NCI-H2029 (cell line): ENCODE measurements at places on chromosomes 4 and X.

DNA sequence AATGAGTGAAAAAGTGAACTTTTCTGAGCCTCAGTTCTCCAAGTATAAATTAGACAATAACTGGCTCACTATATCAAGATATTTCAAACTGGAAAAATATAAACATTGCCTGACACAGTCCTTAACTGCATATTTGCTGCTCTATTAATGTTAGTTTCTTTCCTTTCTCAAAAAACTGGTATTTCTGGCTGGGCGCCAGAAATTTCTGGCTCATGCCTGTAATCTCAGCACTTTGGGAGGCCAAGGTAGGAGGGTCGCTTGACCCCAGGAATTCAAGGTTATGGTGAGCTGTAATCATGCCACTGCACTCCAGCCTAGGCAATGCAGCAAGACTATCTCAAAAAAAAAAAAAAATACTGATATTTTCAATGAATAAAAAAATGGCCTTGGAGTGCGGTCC is 227.0 kb downstream of the MAGEB17 start:
- DNase-seq: no peak

DNA sequence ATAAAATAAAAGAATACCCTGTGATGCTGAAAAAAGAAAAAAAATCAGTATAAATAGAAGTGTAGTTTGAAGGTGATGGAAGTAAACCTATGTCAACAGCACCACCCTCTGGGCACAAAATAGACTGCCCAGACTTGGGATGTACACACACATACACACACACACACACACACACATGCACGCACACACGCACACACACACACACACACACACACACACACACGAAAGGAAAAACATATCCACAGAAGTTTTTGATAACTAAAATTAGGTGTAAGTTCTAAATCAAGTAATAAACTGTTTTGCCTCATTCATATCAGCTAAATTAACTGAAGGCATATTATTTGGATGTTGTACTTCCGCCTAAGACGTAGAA is 40.5 kb downstream of the ANXA5 start:
- no peak for DNase-seq

GRCh38 chr4:178823673-178824295 is 1381.5 kb upstream of the AGA start:
- DNase-seq: no peak

DNA sequence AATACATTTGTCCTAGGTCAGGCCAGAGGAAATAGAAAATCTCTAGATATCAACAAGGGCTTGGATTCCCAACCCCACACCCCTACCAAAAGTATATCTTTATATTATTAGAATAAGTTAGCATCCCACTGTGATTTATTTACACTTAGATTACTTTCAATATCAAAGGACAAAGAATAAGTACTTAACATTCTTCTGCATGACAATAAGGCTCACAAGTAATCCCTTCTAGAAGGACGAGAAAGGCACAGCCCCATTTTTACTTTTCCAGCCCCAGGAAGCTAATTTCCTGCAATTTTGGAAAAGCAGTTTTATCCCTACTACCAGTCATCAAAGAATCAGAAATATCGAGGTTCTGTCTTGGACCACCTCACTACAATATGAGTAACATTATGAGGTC is 14.1 kb upstream of the SLITRK2 start:
- DNase-seq: no peak

DNA sequence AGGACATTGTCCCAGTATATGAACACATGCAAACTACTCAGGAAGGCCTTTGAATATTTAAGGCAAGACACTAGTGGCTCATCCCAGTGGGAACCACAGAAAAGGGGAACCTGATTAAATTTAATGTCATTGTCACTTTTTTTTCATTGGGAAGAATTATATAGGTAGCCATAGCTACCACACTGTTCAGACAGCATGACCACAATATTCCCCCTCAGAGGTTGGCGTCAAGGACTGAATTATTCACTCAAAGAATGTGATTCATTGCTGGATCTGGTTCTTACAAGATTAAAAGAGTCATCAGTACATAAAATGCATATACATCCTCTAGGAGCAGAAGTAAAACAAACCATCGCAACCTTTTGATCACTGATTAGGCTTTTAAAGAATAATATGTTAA is 92.0 kb upstream of the SMARCAD1 start:
- DNase-seq: no peak

- no peak for DNase-seq
Measured at GRCh38 chrX:13167481-13168231, 123.2 kb upstream of the FAM9C start.

- peak; percentile 64 for DNase-seq
Measured at GRCh38 chr4:168221301-168221700, 97.3 kb downstream of the DDX60 start.

DNA sequence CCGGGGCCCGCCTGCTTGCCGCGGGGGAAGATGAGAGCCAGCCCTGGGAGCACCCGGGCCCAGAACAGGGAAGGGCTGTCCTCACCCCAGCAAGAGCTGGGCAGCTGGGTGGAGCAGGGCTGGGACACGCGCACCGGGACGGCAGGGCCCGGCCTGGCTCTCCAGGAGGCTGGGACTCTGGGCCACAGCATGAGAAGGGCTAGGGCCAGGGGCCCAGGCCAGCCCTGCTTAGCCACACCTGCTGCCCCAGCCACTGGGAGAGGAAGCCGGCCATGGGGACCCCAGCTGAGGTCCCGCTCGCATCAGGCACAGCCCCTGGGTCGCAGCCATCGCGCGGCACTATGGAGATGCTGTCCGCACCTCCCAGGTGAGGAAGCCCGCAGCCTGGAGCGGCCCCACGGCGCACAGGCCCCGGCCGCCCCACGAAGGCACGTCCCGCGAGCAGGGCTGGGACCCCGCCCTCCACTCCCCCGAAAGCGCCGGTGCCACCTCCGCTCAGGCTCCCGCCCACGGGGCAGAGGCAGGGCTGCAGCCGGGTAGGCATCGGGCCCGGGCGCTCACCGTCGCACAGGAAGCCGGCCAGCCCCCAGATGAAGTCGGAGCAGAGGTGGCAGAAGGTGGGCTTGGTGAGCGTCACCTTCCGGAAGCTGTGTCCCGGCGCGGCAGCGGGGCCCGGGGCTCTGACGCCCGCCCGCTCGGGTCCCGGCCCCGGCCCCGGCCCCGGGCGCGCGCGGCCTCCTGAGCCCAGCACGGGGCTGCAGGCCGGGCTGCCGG is 531 bp downstream of the DGKQ start:
- DNase-seq: no peak

DNA sequence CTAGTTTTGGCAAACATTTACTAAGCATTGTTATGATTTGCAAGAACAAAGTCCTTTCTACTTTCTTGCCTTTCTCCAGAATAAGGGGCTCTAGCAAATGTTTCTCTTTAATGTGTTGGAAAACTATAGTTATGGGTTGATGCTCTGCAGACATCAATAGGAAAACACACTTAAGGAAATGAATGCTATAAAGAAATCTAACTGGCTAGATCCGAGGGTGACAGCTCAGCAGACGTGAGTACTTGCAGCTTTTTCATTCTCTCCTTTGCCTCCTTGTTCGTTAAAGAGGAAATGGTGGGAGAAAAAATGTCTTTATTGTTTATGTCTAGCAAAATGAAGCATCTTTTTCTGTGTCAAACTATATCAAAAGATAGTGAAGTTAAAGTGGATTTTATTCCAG is 6.3 kb downstream of the GUCY1B1 start:
- no peak for DNase-seq

DNA sequence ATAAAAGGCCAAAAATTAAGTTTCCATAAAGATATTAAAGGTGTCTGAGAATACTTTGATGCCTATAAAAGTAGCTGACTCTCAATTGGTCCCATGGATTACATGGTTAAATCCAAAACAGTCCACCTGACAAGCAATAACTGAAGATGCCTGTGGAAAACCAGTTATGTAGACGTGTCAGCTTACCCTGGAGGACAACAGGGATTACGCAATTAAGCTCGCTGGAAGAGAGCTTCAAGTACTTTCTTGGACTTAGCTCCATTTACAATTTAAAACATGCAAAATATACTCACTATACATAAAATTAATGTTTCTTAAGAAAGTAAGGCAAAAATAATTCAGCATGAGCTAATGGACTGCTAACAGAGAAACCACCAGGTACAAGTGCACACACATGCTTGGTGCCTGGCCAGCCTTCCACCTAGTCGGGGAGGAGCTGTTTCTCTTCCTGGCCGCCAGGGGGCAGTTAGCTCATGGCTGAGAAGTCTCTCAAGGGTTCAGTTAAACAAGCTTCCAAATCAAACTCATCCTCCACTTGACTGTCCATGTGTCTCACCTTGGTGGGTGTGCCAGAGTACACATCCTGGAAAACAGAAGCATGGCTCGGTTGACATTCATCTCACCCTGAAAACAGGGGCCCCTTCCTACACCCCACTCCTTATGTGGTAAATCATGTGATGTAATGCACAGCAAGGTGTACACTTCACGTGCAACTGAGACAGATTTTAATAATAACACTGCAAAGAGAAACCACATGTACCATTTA is 9.2 kb upstream of the FAM53A start:
- DNase-seq: peak; percentile 90

DNA sequence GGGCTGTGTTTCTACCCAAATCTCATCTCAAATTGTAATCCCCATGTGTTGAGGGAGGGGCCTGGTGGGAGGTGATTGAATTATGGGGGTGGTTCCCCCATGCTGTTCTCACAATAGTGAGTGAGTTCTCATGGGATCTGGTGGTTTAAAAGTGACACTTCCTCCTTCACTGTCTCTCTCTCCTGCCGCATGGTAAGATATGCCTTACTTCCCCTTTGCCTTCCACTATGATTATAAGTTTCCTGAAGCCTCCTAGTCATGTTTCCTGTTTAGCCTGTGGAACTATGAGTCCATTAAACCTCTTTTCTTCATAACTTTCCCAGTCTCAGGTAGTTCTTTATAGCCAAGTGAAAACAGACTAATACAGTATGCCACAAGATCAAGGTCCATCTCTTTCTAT is 70.0 kb upstream of the MSX1 start:
- no peak for DNase-seq

DNA sequence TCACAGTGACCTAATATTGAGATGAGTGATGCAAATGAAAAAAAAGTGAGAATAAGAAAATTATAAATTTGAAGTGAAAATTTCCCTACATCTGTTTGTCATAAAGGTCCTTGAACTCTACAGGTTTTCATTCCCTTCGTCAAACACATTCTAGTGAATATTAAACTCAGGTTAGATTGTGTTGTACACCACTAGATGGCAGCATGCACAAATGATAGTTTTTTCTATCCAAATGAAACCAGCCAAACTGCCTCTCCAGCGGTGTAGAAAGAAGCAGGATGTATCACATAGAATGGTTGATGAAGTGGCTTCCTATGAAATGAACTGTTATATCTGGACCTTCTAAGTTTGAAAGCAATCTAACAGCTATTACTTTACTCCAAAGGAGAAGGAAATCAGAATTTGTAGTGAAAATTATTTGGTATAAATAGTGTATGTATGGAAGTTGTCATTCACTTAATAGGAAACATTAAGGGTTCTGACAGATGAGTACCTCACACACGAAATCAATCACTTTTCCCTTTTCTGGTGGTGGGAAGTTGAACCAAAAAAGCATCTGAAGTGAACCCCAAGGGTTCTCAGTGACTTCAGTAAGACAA is 382.7 kb downstream of the UNC5C start:
- peak; percentile 63 for DNase-seq

DNA sequence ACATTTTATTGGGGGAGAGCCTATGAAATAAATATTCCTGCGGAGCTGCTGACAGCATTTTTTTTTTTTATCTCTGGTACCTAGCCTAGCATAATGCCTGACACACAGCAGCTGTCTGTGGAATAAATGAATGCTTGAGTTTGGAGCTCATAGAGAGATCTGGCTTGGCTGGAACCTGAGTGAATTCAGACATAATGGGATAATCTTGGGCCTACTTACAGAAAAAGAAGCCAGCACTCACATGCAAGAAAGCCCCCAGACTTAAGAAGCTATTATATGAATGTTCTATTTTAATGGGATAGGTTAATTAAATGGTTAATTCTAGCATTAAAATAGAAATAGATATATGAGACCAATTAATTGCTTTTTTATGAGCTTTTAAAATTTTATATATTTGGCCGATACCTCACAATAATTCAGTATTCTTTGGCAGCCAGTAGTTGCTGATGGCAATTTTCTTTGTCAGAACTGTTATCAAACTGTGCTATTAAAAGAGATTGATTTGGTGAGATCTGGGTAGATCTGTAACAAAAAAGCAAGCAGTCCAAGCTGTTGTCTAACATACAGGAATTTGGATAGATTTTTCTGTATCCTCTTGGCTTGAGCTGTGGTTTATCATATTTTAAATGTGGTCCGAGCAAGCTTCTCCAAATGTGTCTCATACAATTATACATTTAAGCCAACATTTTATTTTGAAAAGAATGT is 654.2 kb downstream of the PCDH7 start:
- no peak for DNase-seq

DNA sequence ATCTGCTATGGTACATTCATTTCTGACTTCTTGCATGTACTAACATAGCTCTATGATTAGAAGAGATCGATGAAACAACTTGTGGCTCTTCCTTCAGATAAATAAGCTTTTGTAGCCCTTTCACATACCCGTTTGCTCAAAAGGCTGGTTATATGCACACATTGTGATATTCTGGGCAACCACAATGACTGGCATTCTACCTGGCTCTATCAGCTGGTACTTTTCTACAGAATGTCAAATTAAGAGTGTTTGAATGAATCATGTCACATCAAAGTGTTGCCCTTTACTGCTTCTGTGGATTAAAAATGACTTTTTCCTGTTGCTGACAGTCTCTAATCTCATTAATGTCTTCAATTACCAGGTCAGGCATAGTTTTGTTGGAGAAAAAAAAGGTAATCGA is 11.6 kb downstream of the PGRMC1 start:
- no peak for DNase-seq

DNA sequence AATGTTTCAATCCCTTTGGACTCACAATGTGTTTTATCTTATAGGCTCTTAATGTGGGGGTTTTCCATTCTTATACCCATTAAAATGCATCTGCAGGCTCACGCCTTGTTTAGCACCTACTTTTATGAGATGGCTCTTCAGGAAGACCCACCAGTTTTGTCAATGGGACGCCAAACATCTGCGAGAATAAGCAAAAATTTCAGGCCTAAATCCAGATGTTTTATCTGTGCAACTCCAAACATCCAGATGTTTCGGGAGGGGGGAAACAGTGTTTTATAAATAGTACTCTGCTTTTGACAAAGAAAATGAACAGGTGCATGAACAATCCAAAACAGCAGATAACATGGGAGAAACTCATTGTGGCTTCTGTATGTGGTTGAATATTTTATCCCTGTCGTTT is 342.8 kb downstream of the DHX15 start:
- no peak for DNase-seq

DNA sequence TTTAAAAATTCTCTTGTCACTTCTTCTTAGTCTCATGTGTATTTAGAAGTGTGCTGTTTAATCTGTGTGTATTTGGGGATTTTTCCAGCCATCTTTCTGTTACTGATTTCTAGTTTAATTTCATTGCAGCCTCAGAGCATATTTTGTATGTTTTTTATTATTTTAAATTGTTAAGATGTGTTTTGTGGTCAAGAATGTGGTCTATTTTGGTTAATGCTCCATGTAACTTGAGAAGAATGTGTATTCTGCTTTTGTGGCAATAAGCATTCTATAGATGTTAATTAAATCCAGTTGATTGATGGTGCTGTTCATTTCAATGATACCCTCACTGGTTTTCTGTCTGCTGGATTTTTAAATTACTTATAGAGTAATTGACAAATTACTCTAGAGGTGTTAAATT is 38.9 kb downstream of the ANXA10 start:
- no peak for DNase-seq

- DNase-seq: no peak
Measured at GRCh38 chrX:130775849-130776248, 127.2 kb downstream of the ENOX2 start.

GRCh38 chr4:31045724-31046318 is 325.7 kb downstream of the PCDH7 start:
- peak; percentile 43 for DNase-seq

- DNase-seq: peak; percentile 69
Measured at GRCh38 chrX:150940844-150941495, 42.2 kb upstream of the HMGB3 start.
